Activated T-helper 2 cell treated with anti-CD3 and anti-CD28 coated beads, Interferon-gamma antibody, Interleukin-2, Interleukin-4, amounts not matched to agents 10 μg/mL and 5 μg/mL and 100 μg/mL, durations not matched to agents 14 hours and 24 hours and 36 hours (primary cell): ENCODE measurements at places on chromosomes 11 and 22. TPM values are rescaled to one million over a fixed set of nuclear protein-coding genes. Genes with fewer than 3 reads are reported as not detected.

GRCh38 chr11:103491777-103492176, 382.6 kb downstream of the DYNC2H1 start:
- no peak overlapping the region for H3K4me3 ChIP-seq
- DNase-seq: no peak
- H3K27ac ChIP-seq: no peak overlapping the region

DNA sequence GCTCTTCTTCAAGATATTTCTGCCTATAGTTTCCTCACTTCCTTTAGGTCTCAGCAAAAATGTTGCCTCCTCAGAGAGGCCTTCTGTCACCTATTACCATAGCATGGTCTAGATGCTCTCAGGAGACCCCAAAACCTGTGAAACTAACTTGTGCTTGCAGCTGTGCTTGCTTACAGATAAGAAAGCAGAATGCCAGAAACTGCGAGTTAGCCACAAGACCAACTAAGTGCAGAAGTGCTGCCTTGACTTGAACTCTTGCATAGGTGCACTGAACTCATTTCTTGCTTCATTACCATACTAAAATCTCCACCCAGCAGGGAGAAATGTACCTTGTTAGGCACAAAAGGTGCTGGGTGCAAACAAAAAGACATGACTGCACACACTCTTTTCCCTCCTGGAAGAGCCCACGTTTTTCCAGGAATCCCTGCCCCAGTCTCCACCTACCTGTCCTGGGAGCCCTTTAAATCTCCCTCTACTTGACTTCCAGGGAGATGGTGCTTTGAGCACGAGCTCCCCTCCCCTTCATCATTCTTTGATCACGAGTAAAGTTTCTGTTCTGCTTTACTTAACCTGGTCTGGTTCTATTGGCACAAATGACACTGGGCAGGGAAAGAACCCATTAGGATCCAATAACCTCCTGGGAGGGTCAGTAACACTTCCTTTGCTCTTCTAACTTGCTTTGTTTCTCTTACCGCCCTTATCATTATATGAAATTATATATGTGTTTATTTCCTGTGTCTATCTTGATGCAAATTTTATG, 137.7 kb upstream of the DDI1 start:
- H3K27ac ChIP-seq: no peak overlapping the region
- no peak for DNase-seq
- no peaks in the 10 kb centered on the region for H3K4me1 ChIP-seq
- no peaks in the 10 kb centered on the region for H3K36me3 ChIP-seq
- H3K4me3 ChIP-seq: no peak overlapping the region

DNA sequence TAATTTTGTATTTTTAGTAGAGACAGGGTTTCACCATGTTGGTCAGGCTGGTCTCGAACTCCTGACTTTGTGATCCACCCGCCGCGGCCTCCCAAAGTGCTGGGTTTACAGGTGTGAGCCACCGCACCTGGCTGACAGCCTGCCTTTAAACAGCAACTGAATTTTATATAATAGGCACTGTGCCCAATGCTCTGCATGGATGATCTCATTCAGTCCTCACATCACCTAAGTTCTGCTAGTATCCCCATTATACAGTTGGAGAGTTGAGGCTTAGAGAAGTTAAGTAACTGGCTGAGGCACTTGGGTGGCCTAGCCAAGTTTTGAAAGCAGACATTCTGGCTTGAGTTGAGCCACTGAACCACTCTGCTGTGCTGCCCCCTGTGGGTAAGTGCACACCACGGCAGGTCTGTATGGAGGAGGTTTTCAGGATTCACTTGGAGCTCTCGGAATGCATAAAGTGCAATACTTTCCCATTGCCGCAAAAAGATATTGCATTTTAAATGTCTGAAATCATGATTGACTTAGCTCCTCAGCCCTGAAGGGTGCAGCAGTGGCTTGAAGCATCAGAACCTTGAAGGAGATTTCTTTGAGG, 112.4 kb downstream of the LDLRAD3 start:
- H3K27me3 ChIP-seq: no peaks in the 10 kb centered on the region
- no peak overlapping the region for H3K27ac ChIP-seq
- H3K4me1 ChIP-seq: peaks cover 4% of the 10 kb centered on the region
- DNase-seq: no peak
- no peak overlapping the region for H3K4me3 ChIP-seq

The GPR83 gene
- 0.05 TPM in 1 of 2 replicates, not detected in the other for total RNA-seq

The YAP1 gene
- total RNA-seq: not detected in 2 replicates

GRCh38 chr22:42621505-42622002, 6.9 kb upstream of the POLDIP3 start:
- no peaks in the 10 kb centered on the region for H3K4me1 ChIP-seq
- H3K36me3 ChIP-seq: peaks cover 19% of the 10 kb centered on the region
- DNase-seq: peak; percentile 43
- no peak overlapping the region for H3K4me3 ChIP-seq
- H3K27me3 ChIP-seq: no peaks in the 10 kb centered on the region

DNA sequence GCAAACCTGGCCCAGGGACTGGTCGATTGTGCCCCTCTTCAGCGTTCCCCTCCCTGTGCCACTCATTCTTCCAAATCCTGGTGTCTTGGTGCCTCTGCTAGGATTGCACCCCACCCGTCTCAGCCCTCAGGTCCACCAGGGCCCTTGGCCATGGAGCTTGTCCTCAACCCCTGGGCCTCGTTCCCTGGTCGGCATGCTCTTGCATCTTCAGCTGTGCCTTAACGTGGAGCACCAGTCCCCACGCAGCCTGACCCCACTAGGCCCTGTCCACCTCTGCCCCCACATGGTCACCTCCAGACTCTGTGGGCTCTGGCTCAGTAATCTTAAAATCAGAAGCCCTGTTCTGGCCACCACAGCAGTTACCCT, 61.1 kb downstream of the OSBP2 start:
- H3K27me3 ChIP-seq: peaks cover 2% of the 10 kb centered on the region
- no peak overlapping the region for H3K27ac ChIP-seq
- no peak overlapping the region for H3K4me3 ChIP-seq
- DNase-seq: no peak
- H3K36me3 ChIP-seq: no peaks in the 10 kb centered on the region

- H3K4me3 ChIP-seq: no peak overlapping the region
- H3K27me3 ChIP-seq: peaks cover 11% of the 10 kb centered on the region
- no peaks in the 10 kb centered on the region for H3K4me1 ChIP-seq
Measured at GRCh38 chr11:45609337-45609736, 56.1 kb downstream of the CHST1 start.

The OR52M1 gene
- not detected in 2 replicates for total RNA-seq

GRCh38 chr11:111826322-111826950, 44.9 kb downstream of the ALG9 start:
- no peak overlapping the region for H3K4me3 ChIP-seq
- H3K4me1 ChIP-seq: peaks cover 11% of the 10 kb centered on the region
- no peak overlapping the region for H3K27ac ChIP-seq
- H3K36me3 ChIP-seq: peaks cover 28% of the 10 kb centered on the region
- no peaks in the 10 kb centered on the region for H3K27me3 ChIP-seq

DNA sequence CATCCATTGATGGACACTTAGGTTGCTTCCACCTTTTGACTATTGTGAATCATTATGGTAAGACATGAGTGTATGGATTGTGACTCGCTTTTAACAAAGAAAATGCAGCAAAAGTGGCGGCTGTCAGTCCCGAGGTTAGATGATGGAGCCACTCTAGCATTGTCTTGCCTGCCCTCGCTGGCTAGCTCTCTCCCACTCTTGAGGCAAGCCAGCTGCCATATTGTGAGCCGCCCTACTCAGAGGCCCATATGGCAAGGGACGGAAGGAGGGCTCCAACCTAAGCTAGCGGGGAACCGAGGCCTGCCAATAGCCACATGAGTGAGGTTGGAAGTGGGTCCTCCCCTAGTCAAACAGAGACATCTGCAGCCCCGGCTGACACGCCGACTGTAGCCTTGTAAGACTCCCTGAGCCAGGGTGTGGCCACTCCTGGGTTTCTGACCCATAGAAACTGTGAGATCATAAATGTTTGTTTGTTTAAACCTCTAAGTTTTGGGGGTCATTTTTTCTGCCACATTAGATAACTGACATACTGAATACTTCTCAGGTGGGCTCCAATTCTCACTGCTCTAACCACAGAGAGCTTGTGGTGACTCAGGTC, 160.2 kb downstream of the LDLRAD3 start:
- DNase-seq: no peak
- peaks cover 3% of the 10 kb centered on the region for H3K27me3 ChIP-seq
- H3K4me3 ChIP-seq: no peak overlapping the region
- H3K36me3 ChIP-seq: no peaks in the 10 kb centered on the region
- H3K4me1 ChIP-seq: peaks cover 7% of the 10 kb centered on the region

- no peak for DNase-seq
- peaks cover 60% of the 10 kb centered on the region for H3K36me3 ChIP-seq
- H3K4me1 ChIP-seq: peaks cover 80% of the 10 kb centered on the region
- peak overlapping the region; percentile 93 for H3K27ac ChIP-seq
- H3K4me3 ChIP-seq: peak overlapping the region; percentile 68
- no peaks in the 10 kb centered on the region for H3K27me3 ChIP-seq
Measured at GRCh38 chr22:36363349-36363981, 24.3 kb downstream of the MYH9 start.

The PARVG gene
- total RNA-seq: 73.5 and 75.6 TPM in 2 replicates

DNA sequence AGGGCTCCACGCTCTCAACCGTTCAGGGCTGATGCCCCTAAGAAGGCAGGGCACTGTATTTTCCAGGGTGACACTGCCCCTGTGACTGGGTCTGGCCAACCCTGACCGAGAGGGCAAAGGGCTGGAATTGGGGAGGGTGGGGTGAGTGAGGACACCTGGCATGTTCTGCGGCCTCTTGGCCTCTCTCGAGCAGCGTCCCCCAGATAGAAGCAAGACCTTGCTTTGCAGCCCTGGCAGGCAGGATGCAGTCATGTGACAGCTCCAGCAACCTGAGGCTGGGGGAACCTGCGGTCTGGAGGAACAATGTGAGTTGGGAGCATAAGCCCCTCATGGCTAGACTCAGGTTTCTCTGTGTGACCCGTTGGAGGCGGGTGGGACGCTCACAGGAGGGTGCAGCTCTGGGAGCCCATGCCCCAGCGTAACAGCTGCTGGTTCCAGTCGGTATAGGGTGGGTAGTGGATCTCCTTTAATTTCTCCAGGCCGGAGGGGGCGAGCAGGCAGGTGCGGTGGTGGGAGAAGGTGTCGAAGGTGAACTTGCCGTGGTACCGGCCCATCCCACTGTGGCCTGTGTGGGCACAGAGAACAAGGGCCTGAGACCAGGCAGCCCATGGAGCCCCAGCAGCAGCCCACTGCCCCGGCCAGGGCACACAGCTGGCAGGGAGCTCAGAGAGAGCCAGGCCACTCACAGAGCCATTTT, 11.4 kb downstream of the ALDH3B2 start:
- no peaks in the 10 kb centered on the region for H3K36me3 ChIP-seq
- H3K27me3 ChIP-seq: no peaks in the 10 kb centered on the region
- no peak for DNase-seq
- H3K4me1 ChIP-seq: peaks cover 2% of the 10 kb centered on the region
- no peak overlapping the region for H3K4me3 ChIP-seq

- no peaks in the 10 kb centered on the region for H3K27me3 ChIP-seq
- H3K36me3 ChIP-seq: peaks cover 23% of the 10 kb centered on the region
- peaks cover 49% of the 10 kb centered on the region for H3K4me1 ChIP-seq
- no peak overlapping the region for H3K4me3 ChIP-seq
Measured at GRCh38 chr22:42190274-42190673, 59.7 kb upstream of the CYP2D6 start.

DNA sequence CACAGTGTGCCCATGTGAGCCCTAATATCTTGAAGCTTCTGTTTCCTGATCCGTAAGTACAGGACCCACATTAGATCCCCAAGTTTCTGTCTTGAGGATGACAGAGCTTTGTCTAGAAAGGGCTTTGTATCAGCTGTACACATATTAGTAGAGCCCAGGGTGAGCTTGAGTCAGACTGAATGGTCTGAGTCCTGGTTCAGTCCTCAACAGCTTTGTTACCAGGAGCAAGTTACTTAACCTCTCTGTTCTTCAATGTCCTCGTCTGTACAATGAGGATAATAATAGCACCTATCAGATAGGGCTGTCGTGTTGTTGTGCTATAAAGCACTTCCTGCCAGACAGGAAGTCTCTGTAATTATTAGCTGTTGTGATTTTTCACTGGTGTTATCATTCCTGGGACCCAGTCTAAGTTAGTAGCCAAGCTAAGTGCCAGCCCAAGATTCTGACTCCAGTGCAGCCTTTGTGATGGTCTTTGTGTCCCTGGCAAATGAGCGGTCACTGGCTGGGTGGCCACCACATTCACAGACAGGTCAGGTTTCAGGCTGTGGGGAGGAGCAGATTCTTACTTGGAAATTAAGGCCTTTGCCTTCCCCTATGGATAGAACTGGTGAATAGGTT, 6.8 kb downstream of the TOM1 start:
- H3K27me3 ChIP-seq: no peaks in the 10 kb centered on the region
- no peak overlapping the region for H3K27ac ChIP-seq
- peaks cover 7% of the 10 kb centered on the region for H3K36me3 ChIP-seq
- DNase-seq: no peak

- H3K4me1 ChIP-seq: peaks cover 24% of the 10 kb centered on the region
- no peak for DNase-seq
- no peaks in the 10 kb centered on the region for H3K36me3 ChIP-seq
- no peak overlapping the region for H3K4me3 ChIP-seq
- H3K27ac ChIP-seq: no peak overlapping the region
- H3K27me3 ChIP-seq: peaks cover 36% of the 10 kb centered on the region
Measured at GRCh38 chr22:29311464-29312217, 3.9 kb downstream of the RASL10A start.

DNA sequence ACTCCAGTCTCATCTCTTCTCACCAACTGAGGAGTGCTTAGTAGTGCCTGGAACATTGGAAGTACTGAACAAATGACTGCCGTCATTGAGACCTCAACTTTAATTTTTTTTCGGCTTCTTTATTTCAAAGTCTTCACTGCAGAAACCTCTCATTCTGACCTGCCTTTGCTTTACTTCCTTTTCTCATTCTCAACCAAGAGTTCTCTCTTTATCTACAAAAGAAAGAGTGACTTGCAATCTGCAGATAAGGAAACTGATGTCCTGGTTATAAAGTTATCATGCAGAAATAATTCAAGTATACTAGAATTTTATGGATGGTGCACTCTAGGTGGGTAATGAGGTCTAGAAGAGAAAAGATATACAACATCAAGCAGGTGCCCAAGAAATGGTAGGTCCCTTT, 1.2 kb upstream of the EED start:
- H3K27me3 ChIP-seq: no peaks in the 10 kb centered on the region
- H3K27ac ChIP-seq: no peak overlapping the region
- no peak for DNase-seq
- peaks cover 26% of the 10 kb centered on the region for H3K4me1 ChIP-seq
- H3K4me3 ChIP-seq: no peak overlapping the region

The BLID gene
- total RNA-seq: not detected in 2 replicates

DNA sequence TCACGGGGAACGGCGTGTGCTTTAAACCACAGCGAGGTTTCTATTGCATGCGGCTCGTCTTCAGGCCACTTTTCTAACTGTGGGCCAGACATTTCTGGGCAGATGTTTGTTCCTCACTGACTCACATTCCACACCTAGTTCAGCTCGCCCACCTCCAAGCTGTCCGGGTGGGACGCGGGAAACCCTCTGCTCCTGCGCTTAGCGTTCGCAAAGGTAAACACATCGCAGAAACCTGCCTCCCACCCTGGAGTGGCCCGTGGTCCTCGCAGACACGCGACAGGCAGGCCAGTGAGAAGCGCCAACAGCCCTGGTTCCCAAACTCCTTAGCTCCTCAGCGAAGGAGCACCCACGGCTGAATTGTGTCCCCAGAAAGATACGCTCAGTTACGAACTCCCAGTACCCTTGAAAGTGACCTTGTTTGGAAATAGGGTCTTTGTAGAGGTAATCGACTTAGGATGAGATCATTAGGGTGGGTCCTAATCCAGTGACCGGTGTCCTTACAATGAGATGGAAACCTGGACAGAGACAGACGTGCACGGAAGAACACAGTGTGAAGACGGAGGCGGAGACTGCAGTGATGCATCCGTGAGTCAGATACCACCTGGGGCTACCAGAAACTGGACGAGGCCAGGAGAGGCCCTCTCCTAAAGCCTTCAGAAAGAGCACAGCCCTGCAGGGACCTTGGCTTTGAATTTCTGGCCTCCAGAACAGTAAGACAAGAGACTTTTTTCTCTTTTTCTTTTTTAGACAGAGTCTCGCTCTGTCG, 82.7 kb downstream of the CELSR1 start:
- H3K27ac ChIP-seq: no peak overlapping the region
- H3K4me3 ChIP-seq: no peak overlapping the region
- H3K36me3 ChIP-seq: no peaks in the 10 kb centered on the region
- no peak for DNase-seq
